ENCODE measurements at places on chromosomes 5 and 9.

- DNase-seq = no peak
These were observed 183.1 kb downstream of the TRIO start for GRCh38 chr5:14326035-14326903.

DNA sequence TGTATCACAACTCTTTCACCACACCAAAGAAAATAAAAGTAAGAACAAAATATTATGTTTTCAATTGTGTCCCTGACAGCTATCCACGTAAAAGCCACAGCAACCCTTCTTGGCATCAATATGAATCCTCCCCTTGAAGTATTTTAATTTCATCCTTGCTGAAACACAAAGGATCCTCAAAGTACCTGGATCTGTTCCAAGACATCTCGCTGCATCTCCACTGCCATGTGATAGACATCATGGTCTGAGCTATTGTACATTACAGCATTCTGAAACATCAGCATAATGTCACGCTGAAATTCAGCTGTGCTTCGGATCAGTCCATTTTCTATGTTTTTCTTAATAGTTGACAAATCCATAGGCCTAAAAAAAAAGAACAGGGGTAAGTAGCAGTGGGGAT lies 17.7 kb downstream of the BRD8 start:
- DNase-seq = no peak

GRCh38 chr5:97022898-97023297 lies 87.0 kb downstream of the LNPEP start:
- DNase-seq = no peak

- DNase-seq = no peak
These were observed 25.0 kb upstream of the FRMPD1 start for GRCh38 chr9:37625758-37626147.

DNA sequence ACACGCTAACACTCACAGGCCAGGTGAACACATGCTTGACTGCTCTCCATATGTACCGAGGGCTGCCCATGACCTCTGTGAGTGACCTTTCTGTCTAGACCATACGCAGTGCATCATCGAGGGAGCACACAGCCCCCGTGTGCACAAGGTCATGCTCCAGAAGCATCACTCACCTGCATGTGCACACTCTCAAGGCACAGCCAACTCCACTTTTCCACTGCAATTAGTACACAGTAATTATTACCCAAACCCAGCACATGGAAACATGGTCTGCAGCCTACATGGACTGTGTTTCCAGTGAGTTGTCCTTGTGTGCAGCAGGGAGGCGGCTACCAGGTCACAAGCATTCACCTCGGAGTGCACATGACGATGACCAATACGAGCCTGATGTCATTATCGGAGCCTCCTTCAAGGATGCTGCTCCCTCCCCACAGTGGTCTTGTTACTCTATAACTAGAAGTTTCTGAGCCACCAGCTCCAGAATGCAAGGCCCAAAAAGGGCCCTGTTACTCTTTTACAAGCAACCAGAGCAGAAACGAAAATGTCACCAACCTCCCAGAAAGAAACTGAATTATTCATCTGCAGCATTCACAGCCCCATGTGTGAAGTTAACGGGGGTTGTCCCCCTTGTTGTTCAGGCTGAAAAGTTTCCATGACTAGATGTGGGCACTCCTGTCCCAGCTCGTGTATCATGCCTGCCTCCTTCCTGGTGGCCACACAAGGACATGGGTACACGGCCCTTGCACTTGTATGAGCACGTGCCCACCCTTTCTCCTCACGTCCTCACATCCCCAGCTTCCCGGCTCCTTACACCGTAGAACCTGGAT lies 31.2 kb downstream of the SEMA4D start:
- no peak for DNase-seq

- DNase-seq = no peak
These were observed 75.7 kb upstream of the GLIS3 start for GRCh38 chr9:4375424-4376200.

DNA sequence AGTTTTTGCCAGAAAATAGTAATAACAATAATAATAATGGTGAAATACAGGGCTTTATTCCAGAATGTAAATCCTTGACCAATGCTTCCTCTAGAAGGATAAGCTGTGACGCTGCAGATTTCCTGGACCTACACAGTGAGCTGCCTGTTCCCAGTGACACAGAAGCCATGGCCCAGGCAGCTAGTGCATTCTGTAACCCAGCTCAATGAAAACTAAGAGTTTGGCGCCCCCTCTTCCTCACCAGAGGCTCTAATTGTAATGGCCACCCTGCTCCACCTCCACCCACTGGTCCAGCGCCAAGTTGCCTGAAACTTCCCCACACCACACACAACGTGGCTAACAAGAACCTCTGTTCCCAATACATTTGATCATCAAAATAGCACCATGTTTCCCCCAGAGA lies 248.1 kb downstream of the CETN3 start:
- DNase-seq = no peak
